ENCODE measurements at places on chromosomes 11 and 22.

GRCh38 chr11:69444381-69445130 is 36.9 kb upstream of the LINC01488 start:
- no peak for DNase-seq

DNA sequence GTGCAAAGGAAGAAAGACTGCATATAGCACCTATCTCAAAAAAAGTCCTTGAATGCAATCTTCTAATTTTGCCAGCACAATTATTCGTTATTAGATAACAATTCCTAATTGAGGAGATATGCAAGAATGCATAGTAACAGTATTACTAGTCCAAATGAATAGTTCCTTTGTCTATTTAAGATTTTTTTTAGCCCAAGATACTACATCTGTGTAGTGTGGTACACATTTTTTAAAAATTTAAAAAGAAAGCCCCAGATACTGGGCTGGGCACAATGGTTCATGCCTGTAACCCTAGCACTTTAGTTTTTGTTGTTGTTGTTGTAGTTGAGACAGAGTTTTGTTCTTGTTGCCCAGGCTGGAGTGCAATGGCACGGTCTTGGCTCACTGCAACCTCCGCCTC is 43.7 kb downstream of the RAB6A start:
- DNase-seq: no peak

GRCh38 chr11:12706545-12707499 is 32.6 kb downstream of the TEAD1 start:
- no peak for DNase-seq

DNA sequence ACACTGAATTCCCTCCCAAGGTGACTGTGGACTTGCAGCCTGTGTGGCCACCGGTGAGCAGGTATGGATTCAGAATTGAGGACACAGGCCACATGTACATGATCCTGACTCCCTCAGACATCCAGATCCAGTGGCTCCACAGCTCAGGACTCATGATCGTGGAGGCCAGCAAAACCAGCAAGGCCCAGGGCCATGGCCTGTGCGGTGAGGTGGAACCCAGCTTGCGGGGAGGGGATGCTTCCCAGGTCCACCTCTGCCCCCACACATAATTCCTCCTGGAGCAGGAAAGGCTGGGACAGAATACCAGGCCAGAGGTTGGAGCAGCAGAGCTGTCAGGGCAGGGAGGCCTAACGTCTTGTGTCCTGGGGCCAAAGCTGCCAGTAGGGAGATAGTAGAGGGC is 82.1 kb downstream of the OTOG start:
- no peak for DNase-seq

GRCh38 chr22:19143967-19144400 is 467 bp downstream of the ESS2 start:
- no peak for DNase-seq

DNA sequence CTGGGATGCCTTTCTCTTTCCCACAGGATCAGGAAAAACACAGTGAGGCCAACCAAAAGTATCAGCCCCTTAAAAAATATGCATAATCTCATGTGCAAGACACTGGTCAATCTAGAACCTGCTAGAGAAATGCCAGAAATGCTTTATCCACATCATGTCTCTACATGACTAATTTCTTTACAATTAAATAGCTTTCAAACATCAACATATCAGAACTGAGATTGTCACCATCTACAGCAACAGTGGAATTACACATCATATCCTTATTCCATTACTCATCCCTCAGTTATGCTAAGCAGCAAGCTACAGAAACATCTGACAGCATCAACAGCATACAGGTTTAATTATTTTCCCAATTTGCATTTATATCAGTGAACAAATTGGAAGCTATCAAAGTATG is 78.8 kb downstream of the DDIAS start:
- DNase-seq: no peak

GRCh38 chr11:31301549-31302510 is 67.7 kb downstream of the DCDC1 start:
- no peak for DNase-seq

GRCh38 chr11:131857246-131857645 is 486.8 kb downstream of the NTM start:
- DNase-seq: no peak

- no peak for DNase-seq
Measured at GRCh38 chr11:72423840-72424239, 10.5 kb downstream of the CLPB start.

- no peak for DNase-seq
Measured at GRCh38 chr11:95517453-95517852, 272.1 kb downstream of the FAM76B start.

DNA sequence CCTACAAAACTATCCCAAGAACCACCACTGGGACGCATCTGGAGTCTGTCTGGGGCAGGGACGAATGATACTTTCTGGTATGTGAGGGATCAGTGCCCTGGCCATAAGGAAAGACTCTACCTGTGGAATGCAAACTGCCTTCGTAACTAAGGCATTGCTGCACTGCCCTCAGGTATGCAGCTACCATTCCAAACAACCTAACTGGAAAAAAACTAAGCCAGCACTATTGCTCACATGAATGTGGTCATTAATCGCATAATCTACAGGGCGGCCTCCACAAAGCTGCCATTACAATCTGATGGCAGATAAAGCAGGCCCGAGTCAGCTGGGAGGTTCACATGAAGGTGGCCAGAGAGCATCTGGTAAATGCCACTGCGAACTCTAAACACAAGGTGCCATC is 3.9 kb downstream of the PACSIN2 start:
- DNase-seq: no peak

GRCh38 chr11:64360448-64360921 is 1.5 kb downstream of the RPS6KA4 start:
- DNase-seq: no peak

DNA sequence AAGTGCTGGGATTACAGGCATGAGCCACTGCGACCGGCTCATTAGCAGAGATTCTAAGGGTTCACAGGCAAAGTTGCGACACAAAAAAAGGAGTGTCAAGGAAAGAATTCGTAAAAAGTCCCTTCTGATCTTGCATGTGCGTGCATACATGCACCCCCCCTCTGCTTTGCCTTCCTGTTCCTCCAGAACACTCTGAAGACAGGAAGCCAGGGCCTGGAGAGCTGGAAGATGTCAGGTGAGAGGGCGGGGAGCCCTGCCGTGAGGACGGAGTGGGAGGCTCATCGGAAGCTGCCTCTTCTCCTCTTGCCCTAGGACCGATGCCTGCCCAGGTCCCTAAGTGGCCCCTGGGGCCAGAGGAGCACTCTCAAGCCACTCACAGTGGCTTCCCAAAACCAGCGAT is 89.1 kb downstream of the LARGE1 start:
- no peak for DNase-seq

GRCh38 chr22:19174106-19175025 is 4.2 kb downstream of the SLC25A1 start:
- DNase-seq: no peak

GRCh38 chr11:64048042-64048854 is 12.5 kb downstream of the FLRT1 start:
- peak; percentile 95 for DNase-seq

GRCh38 chr11:131978351-131978750 is 607.9 kb downstream of the NTM start:
- no peak for DNase-seq

GRCh38 chr11:46271875-46272815 is 5.3 kb upstream of the CREB3L1 start:
- no peak for DNase-seq

DNA sequence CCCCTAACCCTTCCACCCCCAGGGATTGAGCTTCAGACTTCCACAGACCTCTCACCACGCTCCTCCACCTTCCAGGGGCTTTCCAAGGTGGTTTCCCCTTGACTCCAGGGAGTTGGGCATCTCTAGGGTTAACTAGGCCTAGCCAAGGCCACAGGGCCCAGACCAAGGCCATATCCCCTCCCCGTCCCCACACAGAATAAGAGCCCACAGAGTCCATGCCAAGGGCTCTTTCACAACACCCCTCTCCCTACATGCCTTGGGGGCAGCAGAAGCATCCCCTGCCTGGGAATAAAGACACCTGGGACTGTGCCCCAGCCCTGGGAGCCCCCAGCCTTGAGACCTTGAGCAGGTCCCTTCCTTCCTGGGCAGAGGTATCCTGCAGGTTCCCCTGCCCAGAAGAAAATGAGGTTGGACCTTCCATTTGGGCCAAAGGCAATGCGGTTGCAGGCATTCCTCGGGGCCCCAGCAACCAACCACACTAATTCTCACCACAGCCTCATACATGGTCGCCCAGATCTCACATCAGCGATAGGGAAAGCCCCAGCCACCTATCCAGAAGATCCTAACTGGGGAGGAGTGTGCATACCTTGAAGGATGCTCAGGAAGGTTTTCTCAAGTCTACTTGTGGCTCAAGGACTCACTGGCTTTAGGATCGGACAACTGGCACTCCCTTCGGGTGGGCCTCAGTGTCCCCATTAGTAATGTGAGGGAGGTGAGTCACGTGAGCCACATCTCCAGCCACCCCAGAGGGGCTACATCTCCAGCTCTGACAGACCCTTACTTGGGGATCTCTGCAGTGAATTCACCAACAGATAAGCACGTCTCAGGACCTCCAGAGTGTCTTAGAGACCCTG is 1.7 kb downstream of the GDPD5 start:
- no peak for DNase-seq

- no peak for DNase-seq
Measured at GRCh38 chr11:118524356-118524755, 2.9 kb upstream of the TTC36 start.

- no peak for DNase-seq
Measured at GRCh38 chr22:29830585-29830984, 7.5 kb downstream of the ASCC2 start.

- DNase-seq: no peak
Measured at GRCh38 chr11:86956905-86957195, 1.7 kb upstream of the FZD4 start.

- no peak for DNase-seq
Measured at GRCh38 chr11:27255447-27255828, 107.6 kb downstream of the CCDC34 start.

DNA sequence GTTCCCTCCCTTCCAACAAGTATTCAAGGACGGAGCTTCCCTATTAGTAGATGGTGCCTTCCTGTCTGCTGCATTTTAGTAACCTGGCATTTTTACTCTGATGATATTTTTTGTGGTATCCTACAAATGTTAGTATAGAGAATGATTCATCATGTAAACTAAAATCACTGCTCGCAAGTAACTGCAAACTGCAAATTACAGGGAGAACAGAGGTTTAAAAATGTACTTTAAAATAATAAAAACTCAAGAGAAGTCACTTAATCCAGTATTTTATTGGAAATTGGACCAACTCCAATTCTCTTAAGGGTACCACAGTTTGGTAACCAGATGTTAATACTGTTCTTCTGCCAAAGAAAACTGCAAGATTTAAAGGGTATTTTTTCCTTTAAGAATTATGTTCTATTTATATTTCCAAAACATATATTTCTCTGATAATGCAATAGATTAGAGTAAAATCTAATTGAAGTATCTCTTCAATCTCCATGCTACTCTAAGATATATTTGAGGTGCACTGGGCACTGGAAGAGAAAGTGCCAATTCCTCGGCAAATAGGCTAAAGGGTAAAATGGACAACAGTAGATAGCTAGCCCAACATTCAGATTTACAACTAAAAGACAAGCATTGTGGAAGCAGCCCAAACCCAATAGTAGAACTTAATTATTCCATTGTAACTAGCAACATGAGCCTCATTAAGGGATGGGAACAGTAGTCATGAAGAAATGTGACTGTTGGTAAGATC is 298.0 kb downstream of the TTC28 start:
- no peak for DNase-seq

- no peak for DNase-seq
Measured at GRCh38 chr22:19378344-19378674, 53.2 kb downstream of the HIRA start.

DNA sequence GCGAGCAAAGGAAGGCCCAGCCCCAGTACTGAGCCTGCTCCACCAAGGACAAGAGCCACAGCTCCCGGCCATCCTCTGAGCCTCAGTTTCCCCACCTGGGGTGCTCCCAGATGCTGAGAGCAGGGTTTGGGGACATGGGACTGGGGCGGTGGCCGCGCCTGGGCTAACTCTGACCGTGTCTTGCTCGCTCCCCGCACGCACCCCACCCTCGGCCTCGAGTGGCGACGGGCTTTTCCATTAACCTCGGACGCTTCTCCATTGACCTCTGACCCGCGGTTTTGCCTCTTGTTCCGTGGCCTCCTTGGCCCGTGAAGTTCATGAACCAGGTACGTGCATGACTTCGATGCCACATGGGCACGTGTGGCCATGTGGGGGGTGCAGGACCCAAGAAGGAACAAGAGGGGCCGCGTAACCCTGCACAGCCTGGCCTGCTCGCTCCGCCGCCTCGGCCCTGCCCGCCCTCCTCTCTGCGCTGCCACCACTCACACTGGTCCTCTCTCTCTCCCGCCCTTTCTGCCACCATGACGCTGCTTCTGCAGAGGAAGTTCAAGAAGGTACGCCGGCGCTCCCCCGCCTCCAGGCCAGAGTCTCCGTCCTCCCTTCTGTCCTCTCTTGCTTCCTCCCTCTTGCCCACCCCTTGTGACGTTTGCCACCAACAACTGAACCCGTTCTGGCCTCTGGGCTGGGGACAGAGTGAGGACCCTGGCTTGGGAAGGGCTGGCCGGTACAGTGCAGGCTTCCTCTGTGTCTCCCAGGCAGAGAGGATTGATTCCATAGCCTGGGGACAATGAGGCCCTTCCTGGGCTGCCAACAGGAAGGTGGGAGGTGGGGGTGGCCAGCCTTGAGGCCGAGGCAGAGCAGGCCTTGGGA is 6.9 kb downstream of the TNNT3 start:
- DNase-seq: no peak

DNA sequence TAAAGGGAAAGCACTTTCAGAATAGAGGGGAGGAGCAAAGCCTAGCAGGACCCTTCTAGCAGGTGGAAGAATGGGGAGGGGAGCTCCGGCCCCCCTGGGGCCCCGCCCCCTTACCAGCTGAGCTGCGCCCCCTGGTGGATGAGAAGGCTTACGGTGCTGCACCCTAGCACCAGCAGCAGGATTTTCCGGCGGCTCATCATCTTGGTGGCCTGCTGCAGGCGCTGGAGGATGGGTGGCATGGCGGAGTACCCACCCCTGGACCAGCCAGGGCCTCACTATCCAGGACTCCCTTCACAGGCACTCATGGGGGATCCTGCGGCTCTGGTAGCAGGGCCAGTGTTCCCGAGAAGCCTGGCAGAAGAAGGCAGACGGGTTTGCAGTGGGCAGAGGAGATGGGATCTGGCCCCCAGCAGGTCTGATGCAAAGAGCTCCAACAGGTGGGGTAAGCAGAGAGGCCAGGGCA is 3.8 kb downstream of the GAL3ST3 start:
- DNase-seq: peak; percentile 70

- no peak for DNase-seq
Measured at GRCh38 chr11:87840786-87841185, 334.5 kb downstream of the RAB38 start.

DNA sequence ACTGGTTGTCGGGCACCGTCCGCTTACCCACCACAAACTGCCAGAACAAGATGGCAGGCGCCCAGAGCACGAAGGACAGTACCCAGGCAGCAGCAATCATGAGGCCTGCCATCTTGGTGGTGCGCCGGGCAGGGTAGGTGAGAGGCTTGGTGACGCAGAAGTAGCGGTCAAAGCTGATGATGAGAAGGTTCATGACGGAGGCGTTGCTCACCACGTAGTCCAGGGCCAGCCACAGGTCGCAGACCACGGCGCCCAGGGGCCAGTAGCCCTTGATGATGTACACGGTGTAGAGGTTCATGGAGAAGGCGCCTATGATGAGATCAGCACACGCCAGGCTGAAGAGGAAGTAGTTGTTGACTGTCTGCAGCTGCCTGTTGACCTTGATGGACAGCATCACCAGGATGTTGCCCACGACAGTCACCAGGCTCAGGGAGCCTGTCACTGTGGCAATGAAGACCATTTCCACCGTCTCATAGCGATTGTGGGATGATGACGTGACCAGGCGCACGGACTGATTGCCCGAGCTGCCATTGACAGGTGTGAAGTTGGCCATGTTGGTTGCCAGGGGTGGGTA is 4.6 kb downstream of the MDK start:
- no peak for DNase-seq

Measured in midbrain (tissue), 1 donor.